ENCODE measurements at places on chromosomes 5 and 9. TPM values are rescaled to one million over a fixed set of nuclear protein-coding genes. Genes with fewer than 3 reads are reported as not detected.

MCC gene
- 2.6 TPM for total RNA-seq

SLC46A2 gene
- not detected for total RNA-seq

C9 gene
- 0.16 TPM for total RNA-seq

FOXD4L6 gene
- not detected for total RNA-seq

GABRG2 gene
- not detected for total RNA-seq

CARTPT gene
- not detected for total RNA-seq

ZNF608 gene
- 0.62 TPM for total RNA-seq

ADRA1B gene
- total RNA-seq: 0.48 TPM

RLN2 gene
- total RNA-seq: not detected

CXXC5 gene
- 57.2 TPM for total RNA-seq

INSL6 gene
- total RNA-seq: not detected

PHPT1 gene
- total RNA-seq: 163 TPM

PMPCA gene
- total RNA-seq: 81.2 TPM

PRRT1B gene
- not detected for total RNA-seq

CCNI2 gene
- not detected for total RNA-seq

TMOD1 gene
- total RNA-seq: 0.55 TPM

ATP10B gene
- total RNA-seq: not detected

TMEM174 gene
- not detected for total RNA-seq

SLC6A19 gene
- not detected for total RNA-seq

OTP gene
- total RNA-seq: not detected

DIRAS2 gene
- not detected for total RNA-seq

GDA gene
- not detected for total RNA-seq

ARSI gene
- 4.7 TPM for total RNA-seq

MTRR gene
- 35.1 TPM for total RNA-seq

DBH gene
- total RNA-seq: not detected

GLDC gene
- 0.12 TPM for total RNA-seq
